ENCODE measurements at places on chromosomes 7 and 10. TPM values are rescaled to one million over a fixed set of nuclear protein-coding genes. Genes with fewer than 3 reads are reported as not detected.

The SYCE1 gene
- total RNA-seq, result not detected

The KIAA1217 gene
- 3.4 TPM for total RNA-seq

The STEAP4 gene
- not detected for total RNA-seq

The UBE2D4 gene
- 9.7 TPM for total RNA-seq

GRCh38 chr10:89700923-89701241, 508 bp upstream of the KIF20B start:
- DNase-seq, result no peak

The UCMA gene
- not detected for total RNA-seq

The ZNF775 gene
- 1.4 TPM for total RNA-seq

DNA sequence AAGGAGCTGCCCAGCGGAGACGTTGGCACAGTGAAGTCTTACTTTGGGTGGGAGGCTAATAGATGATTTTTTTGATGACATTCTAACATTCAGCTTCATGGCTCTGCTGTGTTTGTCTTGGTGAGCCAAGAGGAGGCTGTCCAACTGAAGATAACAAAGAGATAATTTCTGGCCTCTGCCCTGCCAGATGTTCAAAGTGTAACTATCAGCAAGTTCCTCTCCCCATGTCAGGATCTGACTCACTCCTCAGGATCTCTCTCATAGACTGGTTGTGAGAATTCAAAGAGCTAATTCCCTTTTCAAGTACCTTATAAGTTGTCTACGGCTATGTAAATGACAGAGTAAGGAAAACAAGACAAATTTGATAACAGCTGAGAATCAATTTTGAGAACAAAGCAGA, 1340.9 kb downstream of the XPNPEP1 start:
- no peak for DNase-seq

The LIPK gene
- not detected for total RNA-seq

DNA sequence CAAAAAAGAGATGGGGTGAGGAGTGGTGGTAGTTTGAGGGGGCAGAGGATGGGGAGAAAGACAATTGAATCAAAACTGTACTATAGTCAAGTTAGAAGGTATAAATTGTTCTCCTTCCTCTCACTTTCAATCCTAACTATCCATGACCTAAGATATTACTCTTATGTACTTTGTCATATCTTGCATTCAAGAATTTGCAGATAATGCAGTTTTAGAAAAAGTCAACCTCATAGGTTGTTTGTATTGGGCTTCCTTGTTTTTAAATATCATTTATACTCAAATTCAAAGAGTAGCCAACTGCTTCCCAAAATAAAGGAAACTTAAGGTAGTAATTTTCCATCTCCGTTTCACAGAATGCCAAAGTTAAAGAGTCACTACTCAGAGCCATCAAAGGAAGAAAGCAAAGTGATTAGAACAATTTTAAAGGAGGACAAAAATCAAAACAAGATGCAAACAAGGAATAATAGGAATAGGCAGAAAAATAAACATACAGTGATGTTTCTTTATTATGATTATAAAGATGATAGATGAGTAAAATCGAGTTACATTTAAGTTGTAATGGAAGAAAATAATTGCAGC, 32.7 kb downstream of the MET start:
- no peak for DNase-seq

GRCh38 chr10:124376411-124376810, 42.3 kb downstream of the OAT start:
- DNase-seq, result no peak

DNA sequence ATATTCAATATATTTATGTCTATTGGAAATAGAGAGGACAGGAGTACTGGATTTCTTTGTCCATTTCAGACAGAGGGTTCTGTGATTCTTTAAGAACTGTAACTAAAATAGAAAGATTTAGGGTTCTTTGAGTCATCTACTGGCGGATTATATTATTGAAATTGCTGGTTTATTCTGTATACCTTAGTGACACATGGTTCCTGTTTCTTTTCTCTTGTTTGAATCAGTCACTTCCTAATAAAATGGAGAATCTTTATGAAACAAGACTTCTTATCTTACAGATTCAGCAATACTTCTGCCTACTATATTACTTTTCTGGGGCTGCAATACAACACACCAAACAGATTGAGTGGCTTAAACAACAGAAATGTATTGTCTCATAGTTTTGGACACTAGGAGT, 20.8 kb upstream of the ZNF800 start:
- no peak for DNase-seq

The SDK1 gene
- total RNA-seq, result 1.6 TPM

- no peak for DNase-seq
Measured at GRCh38 chr7:23619141-23619540, 22.0 kb downstream of the CCDC126 start.

DNA sequence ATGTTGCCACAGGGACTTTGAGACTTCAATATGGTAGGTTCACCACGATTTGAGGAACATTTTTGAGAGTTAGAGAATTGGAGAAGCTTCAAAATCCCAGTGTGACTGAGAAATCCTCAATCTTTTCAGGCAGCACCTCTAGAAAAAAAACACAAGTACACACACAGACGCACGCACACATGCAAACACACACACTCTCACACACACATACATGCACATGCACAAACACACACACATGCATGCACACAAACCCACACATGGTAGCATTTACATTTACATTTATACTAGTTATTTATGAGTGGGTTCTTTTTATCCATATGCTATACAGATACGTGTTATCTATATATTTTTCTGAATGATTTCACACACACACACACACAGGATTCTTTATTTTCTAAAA, 901.9 kb downstream of the GATA3 start:
- DNase-seq, result no peak

DNA sequence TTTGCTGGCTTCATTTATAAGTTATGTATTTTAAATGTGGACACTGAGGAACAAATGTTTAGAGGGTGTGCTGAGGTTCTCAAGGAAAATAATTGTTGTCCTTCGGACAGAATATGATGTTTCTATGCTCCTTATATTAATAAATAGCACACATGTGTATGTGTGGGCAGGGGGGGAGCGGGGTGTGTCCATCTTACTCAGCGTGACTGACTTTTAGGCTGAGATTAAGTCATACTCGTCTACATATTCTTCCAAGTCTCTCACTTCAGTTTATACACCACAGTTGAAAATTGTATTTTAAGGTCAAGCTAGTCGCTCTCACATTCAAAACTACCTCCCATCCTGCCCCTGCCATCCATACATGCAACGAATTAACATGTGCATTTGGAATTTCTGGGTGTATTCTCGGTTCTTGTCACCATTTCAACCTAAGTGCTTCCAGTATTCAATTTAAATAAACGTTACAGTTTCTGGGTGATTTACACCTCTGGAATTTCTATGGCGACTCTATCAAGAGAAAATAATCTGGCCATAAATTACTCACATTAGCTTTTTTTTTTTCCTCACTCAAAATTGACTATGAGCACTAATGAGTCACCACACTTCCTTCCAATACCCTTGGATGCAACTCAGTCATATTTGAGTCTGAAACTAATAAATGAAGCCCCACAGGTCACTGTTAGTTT, 3.3 kb downstream of the PCDH15 start:
- DNase-seq, result peak; percentile 4

The PARD3 gene
- total RNA-seq, result 37.5 TPM

DNA sequence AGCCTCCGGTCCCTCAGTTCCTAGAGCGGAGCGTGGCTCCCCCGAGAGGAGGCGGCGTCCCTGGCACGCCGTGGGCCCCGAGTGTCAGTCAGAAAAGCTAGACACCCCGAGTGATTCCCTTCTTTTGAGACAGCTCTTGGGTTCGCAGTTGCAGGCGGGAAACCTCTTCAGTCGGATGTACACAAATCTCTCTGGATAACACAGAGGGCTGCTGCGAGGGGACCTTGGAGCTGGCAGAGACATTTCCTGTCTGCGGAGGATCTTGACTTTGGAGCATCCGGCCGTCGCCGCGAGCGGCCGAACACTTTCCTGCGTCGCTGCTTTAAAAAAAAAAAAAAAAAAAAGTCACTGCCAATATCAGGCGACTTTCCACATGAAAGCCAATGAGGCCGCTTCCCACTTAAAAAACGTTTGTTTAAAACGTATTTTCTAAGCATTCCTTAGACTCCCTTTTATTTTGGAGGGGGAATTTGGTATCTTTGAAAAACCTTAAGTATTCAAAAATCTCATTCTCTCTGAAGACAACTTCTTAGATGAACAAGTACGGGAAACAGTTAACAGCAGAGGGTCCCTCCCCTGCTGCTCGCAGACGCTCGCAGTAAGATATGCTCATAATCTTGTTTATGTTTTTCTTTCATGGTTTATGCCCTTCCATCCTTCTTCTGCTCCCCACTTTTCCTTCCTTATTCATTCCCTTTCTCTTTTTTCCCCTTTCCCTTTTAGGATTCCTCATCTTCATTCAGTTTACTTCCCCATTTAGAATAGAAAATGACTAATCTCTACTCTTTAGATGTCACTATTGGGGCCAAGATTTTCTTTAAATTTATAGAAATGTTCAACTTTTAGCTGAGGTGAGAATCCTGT, 10.0 kb downstream of the HHEX start:
- peak; percentile 42 for DNase-seq

The FGFBP3 gene
- under 0.01 TPM for total RNA-seq

GRCh38 chr7:94393246-94394108, 1.2 kb upstream of the COL1A2 start:
- DNase-seq, result peak; percentile 56

DNA sequence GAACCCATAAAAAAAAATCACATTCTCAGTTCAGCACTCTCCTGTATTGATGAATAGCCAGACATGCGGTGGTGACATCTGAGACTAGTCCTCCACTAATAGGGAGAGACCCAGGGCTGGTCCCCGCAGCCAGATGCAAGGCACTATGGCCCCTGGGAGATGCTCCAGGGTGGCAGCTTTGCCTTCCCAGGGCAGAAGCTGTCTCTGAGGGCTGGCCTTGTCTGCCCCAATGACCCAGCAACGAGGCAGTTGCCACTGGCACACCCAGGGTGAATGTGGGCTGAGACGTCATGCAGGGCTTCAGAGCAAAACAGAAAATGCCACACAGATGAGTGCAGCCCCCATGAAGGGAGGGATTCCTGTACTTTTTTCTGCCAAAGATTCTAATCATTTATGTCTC, 50.1 kb upstream of the GDF10 start:
- DNase-seq, result no peak

The KNDC1 gene
- total RNA-seq, result 0.56 TPM

The FAM25A gene
- not detected for total RNA-seq

The CLRN3 gene
- not detected for total RNA-seq

GRCh38 chr7:1256621-1257020, 23.9 kb downstream of the UNCX start:
- DNase-seq, result no peak

DNA sequence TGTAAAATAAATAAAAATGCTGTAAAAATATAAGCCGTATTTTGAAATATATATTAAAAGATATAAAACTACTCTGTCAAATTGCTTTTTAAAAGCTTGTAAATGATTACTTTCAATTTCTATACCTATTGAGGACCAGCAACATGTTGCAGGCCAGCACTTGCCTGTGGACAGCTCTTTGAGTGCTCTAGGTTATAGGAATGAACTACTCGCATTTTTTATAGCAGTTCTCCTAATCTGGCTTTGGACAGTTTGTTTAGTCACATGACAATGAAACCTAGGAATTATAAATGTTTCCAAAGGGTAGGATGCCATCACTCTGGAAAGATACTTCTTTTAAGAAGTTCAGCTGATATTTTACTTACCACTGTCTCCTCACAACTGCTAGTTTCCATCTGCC, 117.7 kb upstream of the PTPRZ1 start:
- DNase-seq, result no peak

- DNase-seq, result no peak
Measured at GRCh38 chr7:148394582-148394981, 196.0 kb upstream of the C7orf33 start.

GRCh38 chr7:11831736-11832495, at the start of gene THSD7A:
Gene THSD7A (minus strand): TSS chr7:11832198. CDS start chr7:11831946, 252 bp downstream.
- DNase-seq, result peak; percentile 13

DNA sequence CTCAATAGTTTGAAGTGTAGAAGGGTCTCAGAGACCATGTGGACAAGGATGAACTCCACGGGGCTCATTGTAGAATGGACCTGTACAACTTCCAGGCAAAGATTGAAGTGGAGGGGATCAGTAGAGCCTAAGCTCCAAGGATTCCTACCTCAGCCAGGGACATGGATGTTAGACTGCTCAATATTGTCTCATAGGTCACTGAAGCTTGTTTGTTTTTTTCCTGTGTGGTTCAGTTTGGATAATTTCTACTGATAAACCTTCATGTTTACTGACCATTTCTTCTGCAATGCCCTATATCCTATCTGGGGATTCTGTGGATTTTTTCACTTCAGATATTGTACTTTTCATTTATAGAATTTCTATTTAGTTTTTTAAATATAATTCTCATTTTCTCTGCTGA, 8.9 kb downstream of the DYDC2 start:
- no peak for DNase-seq

GRCh38 chr10:63494951-63495350, 26.2 kb upstream of the REEP3 start:
- no peak for DNase-seq

The UNC5B gene
- 1.6 TPM for total RNA-seq

- DNase-seq, result no peak
Measured at GRCh38 chr7:25959168-25959734, 192.7 kb upstream of the NFE2L3 start.

- DNase-seq, result no peak
Measured at GRCh38 chr7:141590071-141590470, 38.9 kb downstream of the AGK start.

The ZNF138 gene
- total RNA-seq, result 3.6 TPM

The NEUROD6 gene
- total RNA-seq, result not detected

- peak; percentile 55 for DNase-seq
Measured at GRCh38 chr7:111401516-111401915, 160.8 kb downstream of the IMMP2L start.

- DNase-seq, result no peak
Measured at GRCh38 chr10:58757352-58758065, 244.8 kb downstream of the BICC1 start.

DNA sequence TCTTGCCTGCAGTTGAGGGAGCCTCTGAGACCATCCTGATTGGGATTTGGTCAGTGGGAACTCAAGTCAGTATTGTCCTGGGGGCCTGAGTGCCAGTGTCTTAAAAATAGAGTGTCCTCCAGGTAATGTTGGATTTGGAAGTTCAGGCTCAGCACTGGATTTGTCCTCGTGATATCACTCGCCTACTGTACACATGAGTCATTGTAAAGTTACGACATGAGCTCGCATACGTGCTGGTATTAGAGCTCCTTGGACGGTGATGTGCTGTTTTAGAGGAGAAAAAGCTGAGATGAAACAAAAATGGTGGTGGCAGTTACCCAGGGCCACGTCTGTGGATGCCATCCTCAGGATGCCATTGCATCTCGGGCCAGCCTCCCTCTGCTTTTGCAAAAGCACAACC, 78.2 kb downstream of the MGMT start:
- peak; percentile 49 for DNase-seq

GRCh38 chr7:47763063-47763974, 181.4 kb upstream of the TNS3 start:
- peak; percentile 96 for DNase-seq

Measured in IMR-90 (cell line).